Stimulated activated naive B cell treated with anti-CD40 and anti-IgM and Interleukin-4, amounts not matched to agents 10 μg/mL and 1 μg/mL and 100 μg/mL, for 72 hours (primary cell): ENCODE measurements at places on chromosomes 7 and 10.

DNA sequence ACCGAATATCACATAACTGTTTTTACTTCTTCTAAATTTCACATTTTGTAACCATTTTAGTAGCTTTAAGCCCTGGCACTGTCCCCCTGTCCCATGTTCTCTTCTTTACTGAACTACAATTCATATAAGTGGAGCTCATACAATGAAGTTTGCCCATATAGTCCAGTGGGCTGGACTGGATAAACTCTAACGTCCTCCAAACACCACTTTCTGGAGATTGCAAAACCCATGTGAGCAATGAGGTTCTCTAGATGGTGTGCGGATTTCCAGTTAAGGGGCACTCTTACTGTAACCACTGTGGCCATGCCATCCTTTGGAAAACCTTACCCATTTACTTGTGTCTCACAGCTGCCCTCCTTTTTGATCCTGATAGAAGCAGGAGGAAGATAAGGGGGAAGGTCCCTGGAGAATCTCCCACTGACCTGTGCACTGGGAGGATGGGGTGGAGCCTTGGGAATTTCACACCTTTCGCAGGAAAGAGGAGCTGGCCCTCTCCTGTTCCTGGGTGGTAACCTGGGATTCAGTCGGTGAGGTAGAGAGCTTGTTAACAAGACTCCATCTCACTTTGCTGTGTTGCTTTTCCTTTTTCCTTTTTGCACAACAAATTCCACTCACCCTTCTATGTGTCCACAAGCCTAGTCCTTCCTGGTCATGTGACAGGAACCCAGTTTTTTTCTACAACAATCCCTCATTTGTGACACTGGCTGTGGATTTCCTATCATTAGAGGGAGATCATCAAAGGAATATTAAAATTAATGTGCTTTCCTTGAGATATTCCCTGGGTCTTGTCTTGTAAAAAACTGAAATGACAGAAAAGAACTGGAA lies 120.7 kb downstream of the ARID5B start:
- DNase-seq, result no peak

- no peak for DNase-seq
Measured at GRCh38 chr7:118327174-118327573, 102.7 kb downstream of the ANKRD7 start.

DNA sequence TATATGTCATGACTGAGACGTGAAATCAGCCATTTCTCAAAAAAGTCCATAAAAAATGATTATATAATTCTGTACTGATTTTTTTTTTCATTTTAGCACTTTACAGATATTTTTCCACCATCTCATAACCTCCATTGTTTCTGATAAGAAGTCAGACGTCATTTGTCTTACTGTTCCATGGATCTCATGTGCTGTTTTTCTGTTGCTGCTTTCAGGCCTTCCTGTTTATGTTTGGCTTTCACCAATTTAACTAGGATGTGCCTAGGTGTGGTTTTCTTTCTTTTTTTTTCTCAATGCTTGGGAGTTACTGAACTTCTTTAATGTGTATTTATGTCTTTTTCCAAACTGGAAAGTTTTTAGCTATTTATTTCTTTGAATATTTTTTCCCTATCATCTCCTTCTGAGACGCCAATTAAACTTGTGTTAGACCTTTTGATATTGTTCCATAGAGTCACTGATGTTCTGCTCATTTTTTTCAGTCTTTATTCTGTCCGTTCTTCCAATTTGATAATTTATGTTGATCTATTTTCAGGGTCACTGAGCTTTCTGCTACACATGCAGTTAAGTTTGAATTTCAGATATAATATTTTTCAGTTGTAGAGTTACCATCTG lies 43.3 kb downstream of the TAF3 start:
- DNase-seq, result no peak

DNA sequence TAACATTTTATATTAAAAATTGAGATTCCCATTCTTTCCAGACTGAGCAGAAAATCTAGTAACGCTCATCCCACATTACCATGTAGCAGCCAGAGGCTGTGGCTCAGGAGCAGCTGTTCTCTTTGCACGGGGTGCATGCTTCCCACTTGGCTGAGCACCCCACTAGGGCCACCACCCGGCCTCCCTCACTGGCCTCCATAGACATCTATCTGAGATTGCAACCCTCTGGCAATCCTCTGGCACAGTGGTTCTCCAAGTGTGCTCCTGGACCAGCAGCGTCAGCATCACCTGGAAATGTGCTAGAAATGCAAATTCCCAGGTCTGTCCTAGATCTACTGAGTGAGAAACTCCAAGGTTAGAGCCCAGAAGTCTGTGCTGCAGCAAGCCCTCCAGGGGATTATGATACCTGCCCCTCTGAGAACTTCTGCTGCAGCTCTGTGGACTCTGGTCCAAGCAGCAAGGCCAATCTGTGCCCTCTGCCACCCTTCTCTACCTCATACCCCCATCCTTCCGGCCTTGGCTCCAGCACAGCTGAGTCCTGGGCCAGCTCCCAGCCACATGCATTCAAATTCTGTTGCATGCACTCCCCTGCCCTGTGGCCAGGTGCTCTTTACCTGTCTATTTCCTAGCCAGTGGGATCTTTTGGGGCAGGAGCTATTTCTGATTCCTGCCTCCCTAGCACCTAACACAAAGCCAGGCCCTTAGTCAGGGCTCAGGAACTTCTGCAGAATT lies 301.5 kb downstream of the GRID1 start:
- no peak for DNase-seq

DNA sequence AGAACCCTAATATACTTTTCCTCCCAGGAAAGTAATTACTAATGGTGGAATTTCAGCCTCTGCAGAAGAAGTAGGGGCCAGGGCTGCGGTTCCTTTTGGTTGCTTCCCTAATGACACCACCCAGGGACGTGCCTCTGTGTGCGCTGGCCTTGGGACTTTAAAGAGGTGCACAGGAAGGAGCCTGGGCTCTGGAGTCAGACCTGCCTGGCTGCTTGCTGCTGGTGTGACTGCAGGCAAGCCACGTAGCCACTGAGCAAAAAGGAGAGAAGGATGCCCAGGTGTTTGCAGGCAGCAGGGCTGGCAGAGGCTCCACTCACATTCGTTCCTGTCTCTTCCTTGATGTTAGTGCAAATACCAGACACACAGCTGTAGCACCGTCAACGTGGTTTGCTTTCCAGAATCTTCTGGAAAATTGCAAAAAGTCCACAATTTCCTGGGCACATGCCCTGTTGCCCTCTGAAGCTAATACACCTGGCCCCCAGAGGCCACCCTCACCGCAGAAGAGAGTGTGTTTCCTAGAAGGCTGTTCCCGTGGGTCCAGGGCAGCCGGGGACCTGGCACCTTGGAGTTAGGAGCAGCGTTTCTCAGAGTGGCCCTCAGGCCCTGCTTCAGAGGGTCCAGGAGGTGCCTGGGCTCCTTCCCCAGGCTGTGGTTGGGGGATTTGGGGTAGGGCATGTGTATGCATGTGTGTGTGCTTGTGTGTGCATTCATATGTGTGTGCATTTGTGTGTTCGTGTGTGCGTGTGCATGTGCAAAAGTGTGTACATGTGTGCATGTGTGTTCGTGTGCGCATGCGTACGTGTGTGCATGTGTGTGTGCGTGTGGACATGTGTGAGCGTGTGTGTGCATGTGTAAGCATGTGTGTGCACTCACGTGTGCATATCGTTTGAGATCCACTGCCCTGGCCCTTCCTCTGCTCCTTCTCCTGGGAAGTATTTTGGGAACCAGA lies 12.8 kb upstream of the PRKAG2 start:
- no peak for DNase-seq

DNA sequence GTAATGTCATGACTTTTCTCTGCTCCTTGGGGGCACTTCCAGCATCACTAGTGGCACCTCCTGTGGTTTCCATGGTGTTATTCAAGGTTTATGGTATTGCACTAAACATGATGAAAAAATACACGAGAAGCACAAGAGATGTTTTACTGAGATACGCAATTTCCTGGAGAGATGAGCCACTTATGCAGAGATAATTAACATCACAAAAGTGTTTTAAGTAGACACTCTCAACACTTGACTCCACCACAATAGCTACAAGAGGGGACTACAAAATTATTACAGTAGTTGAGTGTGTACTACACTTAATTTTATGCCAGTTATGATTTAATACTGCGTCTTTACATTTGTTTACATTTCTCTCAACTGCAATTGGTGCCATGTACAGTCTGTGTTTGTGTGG lies 906.7 kb downstream of the DNAJB9 start:
- DNase-seq, result no peak

DNA sequence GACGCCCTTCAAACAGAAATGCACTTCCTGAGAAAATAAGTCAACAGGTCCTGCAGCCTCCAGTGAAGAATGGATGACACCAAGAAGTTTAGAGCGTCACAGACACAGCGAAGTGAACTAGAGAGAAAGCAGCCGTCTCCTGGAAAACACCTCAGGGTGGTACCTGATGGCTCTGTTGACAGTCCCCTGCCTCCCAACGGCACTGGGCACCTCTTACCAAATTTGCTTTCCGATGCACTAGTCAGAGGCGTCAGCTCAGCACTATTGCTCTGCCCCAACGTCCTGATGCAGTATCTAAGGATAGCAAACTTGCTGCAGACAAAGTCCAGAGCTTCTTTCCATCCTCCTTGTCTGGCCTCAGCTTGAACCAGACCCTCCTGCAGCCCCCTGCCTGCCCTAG lies 38.3 kb downstream of the SFMBT2 start:
- no peak for DNase-seq

DNA sequence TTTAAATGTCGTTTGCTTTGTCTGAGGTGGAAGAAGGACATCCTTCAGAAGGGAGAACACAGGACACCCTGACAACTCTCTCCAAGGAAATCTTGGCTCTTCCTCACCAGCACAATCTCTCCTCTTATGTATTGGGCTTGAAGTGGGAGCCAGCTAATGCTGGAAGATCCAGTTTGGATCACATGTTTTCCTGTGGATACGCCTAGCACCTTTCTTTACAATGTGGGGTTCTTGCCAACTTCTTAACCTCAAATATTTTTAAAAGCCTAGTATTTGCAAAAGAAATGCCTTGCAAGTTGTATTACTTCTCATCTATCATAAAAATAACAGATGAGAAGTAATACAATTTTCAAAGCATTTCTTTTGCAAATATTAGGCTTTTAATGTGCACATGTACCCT lies 76.4 kb downstream of the FRMD4A start:
- DNase-seq, result no peak

DNA sequence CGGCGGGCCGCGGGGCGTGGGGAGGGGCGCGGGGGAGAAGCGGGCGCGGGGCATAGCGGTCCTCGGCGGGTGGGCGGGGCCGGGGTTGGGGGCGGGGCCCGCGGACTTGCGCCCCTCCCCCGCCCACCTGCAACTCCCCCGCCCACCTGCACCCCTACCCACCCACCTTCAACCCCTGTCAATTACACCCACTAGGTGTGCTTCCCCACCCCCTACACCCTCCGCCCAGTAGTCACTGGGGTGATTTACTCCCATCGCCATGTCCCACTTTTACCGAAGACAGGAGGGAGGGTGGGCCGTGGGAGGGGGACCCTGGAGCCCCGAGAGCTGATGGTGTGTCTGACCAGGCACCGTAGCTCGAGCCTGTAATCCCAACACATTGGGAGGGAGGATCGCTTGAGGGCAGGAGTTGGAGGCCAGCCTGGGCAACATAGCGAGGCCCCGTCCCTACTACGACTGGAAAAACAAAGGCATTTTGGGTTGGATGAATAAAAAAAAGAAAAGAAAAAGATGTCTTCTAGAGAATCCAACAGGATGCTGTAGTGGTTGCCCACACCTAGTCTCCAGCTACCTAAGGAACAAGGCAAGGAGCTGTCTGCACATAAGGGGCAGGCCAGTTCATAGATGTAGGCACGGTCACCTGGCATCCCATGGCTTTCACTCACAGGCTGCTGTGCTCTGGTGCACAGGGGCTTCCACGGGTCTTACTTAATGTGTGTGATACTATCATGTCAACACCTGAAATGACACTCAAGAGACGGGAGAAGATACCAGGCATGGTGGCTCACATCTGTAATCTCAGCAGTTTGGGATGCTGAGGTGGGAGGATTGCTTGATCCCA lies 761 bp downstream of the KCTD7 start:
- no peak for DNase-seq

DNA sequence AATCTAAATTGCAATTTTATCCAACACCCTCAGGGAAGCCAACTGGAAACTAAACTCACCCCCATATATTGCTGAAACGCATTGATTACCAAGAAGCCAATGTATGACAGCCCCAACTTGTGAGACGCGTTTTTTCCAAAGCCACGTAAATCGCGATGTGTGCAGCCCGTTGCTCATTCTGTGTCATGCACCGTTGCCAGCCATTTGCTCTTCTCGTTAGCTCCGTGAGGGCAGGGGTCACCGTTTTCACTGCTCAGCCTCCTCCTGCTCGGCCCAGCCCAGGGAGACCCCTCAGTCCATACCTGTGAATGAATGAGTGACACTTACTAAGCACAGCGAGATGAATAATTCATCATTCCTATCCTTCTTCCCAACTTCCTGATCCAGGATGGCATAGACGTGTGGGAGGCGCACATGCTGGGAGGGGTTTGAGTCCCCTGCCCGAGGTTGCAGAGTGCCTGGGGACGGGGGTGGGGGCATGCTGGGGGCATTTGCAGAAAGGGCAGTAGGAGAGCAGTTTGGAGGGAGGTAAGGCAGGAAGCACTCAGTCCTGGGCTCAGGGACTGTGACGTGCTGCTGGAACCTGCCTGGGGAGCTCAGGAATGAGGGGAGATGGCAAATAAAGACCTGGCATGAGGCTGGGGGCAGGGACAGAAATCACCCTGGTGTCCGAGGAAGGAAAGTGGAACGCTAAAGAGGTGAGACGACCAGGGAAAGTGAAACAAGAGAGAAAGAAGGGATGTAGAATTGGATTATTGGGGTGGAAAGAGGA lies 104.2 kb upstream of the SDK1 start:
- DNase-seq, result no peak

GRCh38 chr7:127536394-127536691 lies 49.1 kb downstream of the GCC1 start:
- no peak for DNase-seq

- no peak for DNase-seq
Measured at GRCh38 chr7:150927956-150928344, 50.2 kb downstream of the KCNH2 start.

DNA sequence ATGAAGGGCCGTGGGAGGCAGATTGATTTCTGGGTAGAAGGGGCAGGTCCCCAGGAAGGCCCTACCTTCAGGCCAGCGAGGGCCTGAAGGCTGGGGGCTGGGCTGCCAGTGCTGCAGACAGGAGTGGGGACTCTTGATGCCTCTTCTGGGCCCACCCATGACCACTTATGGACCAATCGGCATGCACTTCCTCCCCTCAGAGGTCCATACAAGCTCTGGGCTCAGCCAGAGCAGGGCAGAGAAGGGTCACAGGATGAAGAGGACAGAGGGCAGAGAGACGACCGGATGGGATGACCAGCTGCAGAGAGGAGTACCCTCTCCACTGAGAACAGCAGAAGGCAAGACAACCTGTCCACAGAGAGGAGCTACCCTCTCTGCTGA lies 120.1 kb downstream of the DYNC2I1 start:
- no peak for DNase-seq
